ENCODE measurements at places on chromosomes 1 and 21. TPM values are rescaled to one million over a fixed set of nuclear protein-coding genes. Genes with fewer than 3 reads are reported as not detected.

- DNase-seq, result no peak
These were observed 29.3 kb downstream of the RRP1 start for GRCh38 chr21:43818685-43819084.

- peak; percentile 45 for DNase-seq
These were observed 95.6 kb upstream of the TSPAN2 start for GRCh38 chr1:115184951-115185331.

GRCh38 chr1:25784575-25785051 is 15.4 kb upstream of the SELENON start:
- DNase-seq, result no peak

RASAL2 gene
- total RNA-seq, result 29.7 TPM

ARHGAP30 gene
- total RNA-seq, result 4.0 TPM

DNA sequence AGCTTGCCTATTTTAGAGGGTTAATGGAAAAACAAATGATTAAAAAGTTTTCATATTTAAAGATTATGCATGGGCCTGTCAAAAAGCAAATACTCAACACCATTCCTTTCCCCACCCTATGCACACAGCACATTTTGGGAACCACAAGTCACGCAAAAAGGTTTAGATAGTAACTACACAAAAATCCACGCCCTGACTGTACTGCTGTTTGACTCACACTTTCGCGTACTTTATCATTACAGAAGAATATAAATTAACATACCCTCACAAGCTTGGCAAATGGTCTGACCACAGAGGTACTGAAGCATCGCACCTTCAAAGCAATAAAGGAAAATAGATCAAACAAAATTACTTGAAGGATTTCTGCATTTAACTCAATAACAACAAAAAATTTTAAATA is 1.4 kb downstream of the ATP5PO start:
- no peak for DNase-seq

GRCh38 chr1:28039341-28039740 is 49.1 kb downstream of the EYA3 start:
- DNase-seq, result no peak

GRCh38 chr1:157404063-157404501 is 148.2 kb downstream of the FCRL5 start:
- DNase-seq, result no peak

DNA sequence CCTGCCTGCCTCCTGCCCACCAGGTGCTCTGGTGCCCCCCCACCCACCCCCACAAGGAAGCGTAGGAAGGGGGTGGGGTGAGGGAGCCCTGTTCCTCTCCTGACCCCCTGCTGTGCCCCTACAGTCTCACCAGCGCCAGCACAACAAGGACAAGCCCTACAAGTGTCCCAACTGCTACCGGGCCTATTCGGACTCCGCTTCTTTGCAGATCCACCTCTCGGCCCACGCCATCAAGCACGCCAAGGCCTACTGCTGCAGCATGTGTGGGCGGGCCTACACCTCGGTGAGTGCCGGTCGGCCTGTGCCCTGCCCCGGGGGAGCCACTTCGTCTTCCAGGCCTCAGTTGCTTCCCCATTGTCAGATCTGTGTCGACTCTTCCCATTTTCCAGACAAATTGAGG is 25.9 kb downstream of the A3GALT2 start:
- no peak for DNase-seq

GRCh38 chr1:48681476-48682305 is 95.0 kb downstream of the BEND5 start:
- peak; percentile 70 for DNase-seq

- DNase-seq, result no peak
These were observed 1.6 kb upstream of the DDX59 start for GRCh38 chr1:200671235-200671786.

DNA sequence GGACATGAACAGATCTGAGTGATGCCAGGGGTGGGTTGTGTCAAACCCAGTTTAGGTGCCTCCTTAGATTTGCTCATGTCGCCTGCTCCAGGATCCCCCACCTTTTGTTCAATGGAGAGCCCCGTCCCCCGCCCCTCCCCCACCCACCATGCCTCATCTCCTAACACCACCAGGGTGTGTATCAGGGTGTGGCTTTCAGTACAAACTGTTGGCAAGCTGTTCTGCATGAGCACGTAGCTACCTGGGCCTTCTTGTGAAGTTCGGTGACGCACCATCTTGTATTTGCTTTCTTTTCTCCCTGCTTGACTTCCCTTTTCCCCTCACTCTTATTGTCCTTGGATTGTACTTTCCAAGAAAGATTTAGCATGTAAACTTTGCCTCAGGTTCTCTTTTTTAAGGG is 94.8 kb downstream of the EBNA1BP2 start:
- DNase-seq, result no peak

DNA sequence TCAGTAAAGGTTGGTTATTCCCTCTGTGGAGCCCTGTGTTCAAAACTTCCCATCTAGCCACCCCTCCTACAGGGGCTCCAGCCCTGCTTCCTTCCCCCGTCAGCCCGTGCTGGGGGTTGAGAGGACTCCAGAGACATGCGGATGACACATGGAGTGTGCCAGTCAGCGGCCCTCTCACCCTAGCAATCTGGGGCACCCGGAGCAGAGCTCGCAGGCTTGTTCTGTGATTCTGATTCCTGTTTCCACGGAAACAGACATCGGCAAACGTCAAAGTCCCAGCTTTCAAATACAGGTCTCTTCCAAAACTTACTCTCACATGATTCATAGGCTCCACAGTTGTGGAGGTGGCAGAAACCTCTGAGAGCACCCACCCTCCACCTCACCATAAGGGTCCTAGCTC is 9.8 kb upstream of the SSBP3 start:
- no peak for DNase-seq

CLCA4 gene
- total RNA-seq, result not detected

DNA sequence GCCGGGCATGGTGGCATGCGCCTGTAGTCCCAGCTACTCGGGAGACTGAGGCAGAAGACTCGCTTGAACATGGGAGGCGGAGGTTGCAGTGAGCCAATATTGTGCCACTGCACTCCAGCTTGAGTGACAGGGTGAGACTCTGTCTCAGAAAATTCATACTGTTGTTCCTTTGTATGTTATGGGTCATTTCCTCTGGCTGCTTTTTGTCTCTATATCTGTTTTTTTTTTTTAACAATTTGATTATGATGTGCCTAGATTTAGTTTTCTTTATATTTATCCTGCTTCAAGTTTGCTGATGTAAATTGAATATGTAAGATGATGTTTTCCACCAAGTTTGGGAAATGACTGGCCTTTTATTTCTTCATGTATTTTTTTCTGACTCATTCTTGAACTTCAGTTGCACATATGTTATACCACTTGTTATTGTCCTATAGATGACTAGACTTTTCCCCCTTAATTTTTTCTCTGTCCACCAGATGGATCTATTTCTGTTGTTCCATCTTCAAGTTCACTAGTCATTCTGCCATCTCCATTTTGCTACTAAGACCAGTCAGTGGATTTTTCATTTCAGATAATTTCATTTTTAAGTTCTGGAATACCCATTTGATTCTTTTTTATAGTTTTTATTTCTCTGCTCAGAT is 173.5 kb downstream of the GALNT2 start:
- DNase-seq, result peak; percentile 17

GUCA2B gene
- total RNA-seq, result not detected

- DNase-seq, result peak; percentile 74
These were observed 74.6 kb downstream of the DMRTA2 start for GRCh38 chr1:50348449-50349241.

GRCh38 chr1:51750218-51750617 is 128.3 kb downstream of the NRDC start:
- peak; percentile 53 for DNase-seq

DNA sequence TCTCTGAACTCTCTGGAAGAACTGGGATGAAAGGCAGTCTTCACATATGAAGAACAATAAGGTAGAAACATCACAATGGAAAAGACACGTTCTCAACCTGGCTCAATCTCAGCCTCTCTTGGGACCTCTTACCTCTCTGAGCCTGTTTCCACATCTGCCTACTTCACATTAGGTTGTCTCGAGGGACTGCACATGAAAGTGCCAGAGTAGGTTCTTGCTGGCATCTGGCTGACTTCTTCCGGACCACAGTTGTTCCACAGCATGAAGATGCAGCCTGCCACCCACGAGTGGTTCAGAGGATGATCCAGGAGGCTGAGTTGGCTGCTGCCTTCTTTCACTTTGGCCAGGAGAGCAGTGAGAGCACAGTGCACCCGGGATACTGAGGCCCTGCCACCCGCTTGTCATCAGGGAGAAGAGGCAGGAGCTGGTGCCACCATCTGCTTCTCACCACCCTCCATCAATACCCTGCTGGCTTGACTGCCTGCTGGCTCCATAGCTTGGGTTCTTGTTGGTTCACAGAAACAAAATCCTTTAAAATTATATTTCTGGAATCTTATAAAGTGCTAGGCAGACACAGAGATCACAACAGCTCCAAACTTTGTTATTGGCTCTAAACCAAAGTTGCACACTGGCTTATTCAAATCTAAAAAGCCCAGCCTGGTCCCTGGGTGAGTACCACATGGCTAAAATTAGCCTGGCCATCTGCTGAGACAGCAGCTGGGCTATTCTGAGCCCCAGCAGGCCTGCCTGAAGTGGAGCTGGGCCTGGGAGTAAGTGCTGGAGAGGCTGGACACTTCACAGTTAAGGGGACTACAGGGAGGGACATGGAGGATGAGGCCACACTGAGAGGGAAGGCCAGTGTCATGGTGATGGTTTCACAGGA is 46.9 kb upstream of the LIN9 start:
- no peak for DNase-seq

IQGAP3 gene
- total RNA-seq, result 41.8 TPM

DNA sequence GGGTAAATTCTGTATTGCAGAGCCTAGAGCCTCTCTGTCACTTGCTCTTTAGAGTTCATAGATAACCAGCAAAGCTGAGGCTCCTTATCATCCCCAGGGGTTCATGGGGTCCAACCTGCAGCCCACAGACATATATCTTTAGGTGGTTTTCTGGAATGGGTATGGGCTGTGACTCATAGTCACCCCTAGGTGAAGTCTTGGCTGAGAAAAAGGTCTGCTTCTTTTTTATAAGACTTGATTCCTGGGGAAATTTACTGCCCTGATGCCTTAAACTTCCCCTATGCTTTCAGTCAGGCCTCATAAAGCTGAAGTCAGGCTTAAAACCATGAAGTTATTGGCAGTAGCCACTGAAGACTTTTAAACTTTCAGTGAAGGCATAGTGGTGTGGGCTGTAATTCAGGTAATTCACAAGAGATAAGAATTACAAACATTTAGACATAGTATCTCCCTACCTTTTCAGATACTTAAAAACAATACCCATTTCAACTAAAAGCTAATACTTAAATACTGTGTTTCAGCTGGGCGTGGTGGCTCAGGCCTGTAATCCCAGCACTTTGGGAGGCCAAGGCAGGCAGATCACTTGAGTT is 46.8 kb downstream of the MACO1 start:
- DNase-seq, result no peak

TMPRSS3 gene
- not detected for total RNA-seq

GRCh38 chr1:98660940-98661543 is 479 bp upstream of the SNX7 start:
- DNase-seq, result no peak

DNA sequence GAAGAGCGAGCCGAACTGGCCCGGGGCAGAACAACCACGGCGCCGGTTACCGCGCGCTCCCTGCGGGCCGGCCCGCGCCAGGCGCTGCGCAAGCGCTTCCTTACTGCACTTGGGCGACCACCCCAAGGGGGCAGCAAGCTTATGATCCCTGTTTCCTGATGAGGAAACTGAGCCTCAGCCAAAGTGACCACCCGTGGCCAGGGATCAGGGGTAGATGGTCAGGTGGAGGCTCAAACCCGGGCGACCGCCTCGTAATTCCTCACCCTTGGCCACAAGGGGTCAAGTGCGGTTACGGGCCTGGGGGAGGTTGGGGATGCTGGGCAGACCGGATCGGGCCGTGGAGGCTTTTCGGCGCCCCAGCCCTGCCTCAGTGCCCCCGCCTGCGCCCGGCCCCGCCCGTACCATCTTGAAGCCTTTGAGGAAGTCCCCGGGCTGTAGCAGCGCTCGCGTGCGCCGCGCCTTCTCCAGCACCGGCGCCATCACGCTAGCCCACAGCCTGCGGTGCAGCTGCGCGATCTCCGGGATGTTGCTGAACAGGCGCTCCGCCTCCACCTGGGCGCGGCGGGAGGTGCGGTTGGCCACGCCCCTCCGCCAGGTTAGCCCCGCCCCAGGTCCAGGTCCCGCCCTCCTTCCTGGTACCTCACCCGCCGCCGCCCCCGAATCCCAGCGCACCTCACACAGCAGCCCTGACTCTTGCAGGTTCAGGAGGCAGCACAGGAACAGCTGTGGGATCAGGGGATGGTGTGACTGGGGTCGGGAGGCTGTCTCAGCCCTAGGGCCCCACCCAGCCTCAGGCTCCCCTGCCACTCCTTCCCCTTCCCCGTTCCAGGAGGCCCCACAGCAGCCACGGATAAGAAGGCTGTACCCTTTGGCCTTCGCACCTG is 5.4 kb upstream of the TNFRSF25 start:
- no peak for DNase-seq

DNA sequence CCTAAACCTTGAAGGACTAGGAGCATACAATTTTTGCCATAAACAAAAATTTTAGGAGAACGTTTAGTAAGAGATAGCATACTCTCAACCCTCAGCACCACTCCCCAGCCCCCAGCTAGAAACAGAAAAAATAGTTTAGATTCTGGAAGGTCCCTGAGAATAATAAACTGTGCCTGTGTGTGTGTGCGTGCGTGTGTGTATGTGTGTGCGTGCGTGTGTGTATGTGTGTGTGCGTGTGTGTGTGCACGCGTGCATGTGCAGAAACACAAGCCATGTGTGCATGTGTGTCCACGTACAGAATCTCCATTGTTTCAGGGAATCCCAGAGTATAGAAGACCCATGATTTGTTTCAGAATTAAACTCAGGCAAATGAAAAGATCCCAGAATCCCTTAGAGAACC is 62.6 kb downstream of the CASQ2 start:
- DNase-seq, result no peak

GRCh38 chr1:119373465-119373864 is 4.9 kb downstream of the HAO2 start:
- DNase-seq, result peak; percentile 66

OR2M4 gene
- total RNA-seq, result 0.05 TPM

GRCh38 chr1:59455206-59455605 is 158.3 kb downstream of the FGGY start:
- DNase-seq, result peak; percentile 82

DNA sequence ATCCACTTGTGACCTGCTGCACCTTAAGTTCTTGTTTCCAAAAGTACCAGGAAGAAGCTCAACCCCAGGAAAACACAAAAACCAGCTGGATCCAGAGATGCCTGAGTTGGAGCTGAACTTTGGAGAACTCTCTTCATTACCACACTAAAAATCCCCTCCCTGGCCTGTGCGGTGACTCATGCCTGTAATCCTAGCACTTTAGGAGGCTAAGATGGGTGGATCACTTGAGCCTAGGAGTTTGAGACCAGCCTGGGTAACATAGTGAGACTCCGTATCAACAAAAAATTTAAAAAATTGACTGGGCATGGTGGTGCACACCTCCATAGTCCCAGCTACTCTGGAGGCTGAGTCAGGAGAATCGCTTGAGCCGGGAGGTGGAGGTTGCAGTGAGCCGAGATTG is 6.2 kb downstream of the MAP1LC3C start:
- peak; percentile 60 for DNase-seq

LCE1F gene
- not detected for total RNA-seq

GRCh38 chr21:37368541-37369279 is 2.1 kb downstream of the DYRK1A start:
- peak; percentile 48 for DNase-seq

CALML6 gene
- not detected for total RNA-seq

All from HT1080 (cell line).